K562 (cell line): ENCODE measurements at places on chromosomes 7 and 10. TPM values are rescaled to one million over a fixed set of nuclear protein-coding genes. Genes with fewer than 3 reads are reported as not detected.

NUTM2B gene
- 1.4 and 2.3 TPM in 2 replicates for total RNA-seq

EBLN1 gene
- total RNA-seq: 0.95 and 1.1 TPM in 2 replicates

ANXA8L1 gene
- total RNA-seq: not detected in 2 replicates

HYAL4 gene
- not detected in 2 replicates for total RNA-seq

BICC1 gene
- not detected in 2 replicates for total RNA-seq

SPDYE2B gene
- total RNA-seq: not detected in 2 replicates

GRCh38 chr10:50216894-50217293, 34.4 kb downstream of the ASAH2 start:
- DNase-seq: no peak

GRCh38 chr7:96199421-96199820, 122.5 kb downstream of the SLC25A13 start:
- DNase-seq: peak; percentile 69

DNA sequence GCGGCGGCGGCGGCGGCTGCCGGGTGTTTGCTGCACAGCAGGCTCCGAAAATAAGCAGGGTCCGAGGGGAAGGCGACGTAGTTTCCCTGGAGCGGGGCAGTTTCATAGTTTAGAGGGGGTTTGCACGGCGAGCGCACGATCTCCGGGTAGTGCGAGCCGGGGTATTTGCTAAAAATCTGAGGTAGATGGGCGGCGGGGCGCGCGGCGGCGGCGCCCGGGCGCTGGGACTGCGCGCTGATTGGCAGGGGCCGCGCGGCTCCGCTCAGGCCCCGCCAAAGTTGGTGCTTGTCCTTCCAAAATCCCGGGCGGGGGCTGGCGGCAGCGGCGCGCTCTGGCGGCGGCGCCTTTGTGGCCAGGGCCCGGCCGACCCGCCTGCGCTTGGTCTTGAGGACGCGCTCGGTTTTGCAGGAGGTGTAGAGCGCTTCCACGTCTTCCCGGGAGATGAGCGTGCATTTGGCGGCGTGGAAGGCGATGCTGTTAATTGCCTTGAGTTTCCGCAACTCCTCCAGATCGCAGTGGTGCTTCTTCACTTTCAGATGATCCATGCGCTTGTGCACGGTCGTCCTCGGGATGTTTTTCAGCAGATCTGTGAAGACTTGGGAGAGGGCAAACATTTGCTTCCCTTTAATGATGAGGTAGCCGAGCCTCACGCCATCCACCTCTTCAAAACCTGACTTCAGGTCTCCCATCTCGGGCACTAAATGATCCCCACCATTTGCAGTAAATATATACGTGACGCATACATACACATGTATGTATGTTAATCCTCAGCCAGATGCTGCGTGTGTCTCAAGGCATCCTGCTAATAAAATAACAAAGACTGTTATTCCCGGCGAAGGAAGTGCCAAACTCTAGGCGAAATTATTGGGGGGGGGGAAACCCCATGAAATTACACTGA, 8.1 kb downstream of the SKIDA1 start:
- peak; percentile 77 for DNase-seq

- no peak for DNase-seq
Observed at GRCh38 chr7:121288894-121289293, 39.9 kb upstream of the WNT16 start.

DNA sequence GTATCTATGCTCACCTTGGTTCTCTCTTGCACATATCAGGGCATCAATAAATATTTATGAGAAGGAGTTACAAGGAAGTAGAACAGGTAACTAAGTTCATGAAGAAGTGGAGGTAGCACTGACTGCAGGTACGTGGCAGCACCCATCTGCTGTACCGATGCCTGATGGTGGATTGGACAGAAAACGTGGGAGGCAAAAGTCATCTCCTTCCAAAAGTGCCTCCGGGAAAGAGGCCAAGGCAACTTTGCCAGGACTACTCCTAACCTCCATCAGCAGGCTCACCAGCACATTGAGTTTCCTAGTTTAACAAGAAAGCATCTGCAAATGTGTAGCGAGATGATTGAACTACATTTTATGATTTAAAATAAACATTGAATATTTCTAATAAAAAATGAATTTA, 248.8 kb downstream of the ANKRD7 start:
- DNase-seq: no peak

DNA sequence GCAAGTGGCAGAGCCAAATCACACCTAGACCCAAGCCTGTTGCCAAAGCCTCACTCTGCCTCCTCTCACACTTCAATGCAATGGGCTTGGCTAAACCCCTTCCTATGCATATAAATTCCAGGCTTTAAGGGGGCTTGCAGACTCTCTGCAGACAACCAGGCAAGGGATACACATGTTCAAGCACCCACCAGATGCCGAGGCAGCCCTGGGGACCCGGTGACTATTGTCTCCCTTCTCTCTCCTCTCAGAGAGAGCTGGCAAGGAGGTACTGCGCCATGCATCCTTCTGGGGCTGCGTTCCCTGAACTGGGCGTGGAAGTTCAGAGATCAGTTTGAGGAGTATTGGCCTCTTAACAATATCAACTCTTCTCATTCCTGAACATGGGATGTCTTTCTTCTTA, 131.2 kb downstream of the ARHGAP22 start:
- DNase-seq: no peak

GRCh38 chr10:91587710-91588638, 44.9 kb downstream of the PPP1R3C start:
- peak; percentile 46 for DNase-seq
